ENCODE measurements at places on chromosomes 5 and 9.

GRCh38 chr5:639584-640213 is 27.6 kb downstream of the CEP72 start:
- DNase-seq = no peak

GRCh38 chr9:134559013-134559412 is 82.6 kb upstream of the COL5A1 start:
- DNase-seq = no peak

DNA sequence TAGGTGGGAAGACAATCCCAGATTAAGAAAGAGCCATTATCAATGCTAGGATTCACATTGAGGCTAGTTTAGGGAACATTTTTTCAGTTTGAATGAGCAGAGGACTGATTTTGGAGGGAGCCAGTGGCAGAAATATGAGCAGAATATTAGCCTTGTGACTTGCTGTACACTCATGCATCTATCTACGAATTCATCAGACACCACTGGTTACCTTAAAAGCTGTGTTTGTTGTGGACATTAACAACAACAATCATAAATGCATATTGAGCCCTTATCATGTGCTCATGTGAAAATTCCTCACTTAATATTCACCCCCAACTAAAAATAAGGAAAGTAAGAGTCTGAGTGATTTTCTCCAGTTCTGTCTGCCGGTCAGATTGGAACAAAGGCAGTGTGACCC is 9.9 kb upstream of the SH3TC2 start:
- no peak for DNase-seq

DNA sequence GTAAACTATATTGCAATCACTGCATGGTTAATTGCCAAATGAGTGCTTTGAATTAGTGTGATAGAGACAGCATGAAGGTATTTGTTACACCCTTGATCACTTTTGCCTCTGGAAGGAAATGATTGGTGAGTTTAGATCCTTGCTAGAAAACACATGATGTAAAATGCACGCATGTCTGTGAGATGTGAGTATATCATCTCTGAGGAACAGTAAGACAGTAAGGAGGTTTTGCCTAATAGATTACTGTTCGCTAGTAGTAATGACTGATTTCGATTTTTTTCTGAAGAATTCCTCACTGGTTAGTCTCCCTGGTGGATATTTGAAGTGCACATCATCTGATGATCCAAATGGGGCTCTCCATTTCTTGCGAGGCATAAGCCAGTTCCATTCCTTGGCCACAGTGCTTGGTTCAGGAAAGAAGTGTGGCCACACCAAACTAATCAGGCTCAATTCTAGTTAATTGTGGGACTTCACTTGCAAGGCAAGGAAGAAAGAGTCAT is 156.4 kb upstream of the ADRA1B start:
- no peak for DNase-seq

GRCh38 chr9:93771276-93771675 is 183.9 kb downstream of the BARX1 start:
- no peak for DNase-seq

DNA sequence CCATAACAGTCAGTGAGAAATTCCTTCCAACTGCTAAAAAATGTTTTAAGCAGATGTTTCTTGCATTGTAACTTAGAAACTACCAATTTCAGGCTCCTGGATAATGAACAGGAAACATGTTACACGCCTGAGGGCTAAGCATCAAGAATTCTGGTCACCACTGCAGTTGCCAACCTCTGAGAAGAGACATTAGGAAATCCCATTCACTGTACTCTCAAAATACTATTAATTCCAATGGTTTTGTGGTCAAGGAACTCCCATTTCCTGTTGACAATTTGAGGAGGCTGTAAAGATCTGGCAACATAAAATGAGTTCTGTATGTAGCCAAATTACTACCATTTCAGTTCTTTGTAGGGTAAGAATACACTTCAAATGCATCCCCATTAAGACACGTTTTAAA is 456.0 kb upstream of the MEF2C start:
- DNase-seq = no peak

DNA sequence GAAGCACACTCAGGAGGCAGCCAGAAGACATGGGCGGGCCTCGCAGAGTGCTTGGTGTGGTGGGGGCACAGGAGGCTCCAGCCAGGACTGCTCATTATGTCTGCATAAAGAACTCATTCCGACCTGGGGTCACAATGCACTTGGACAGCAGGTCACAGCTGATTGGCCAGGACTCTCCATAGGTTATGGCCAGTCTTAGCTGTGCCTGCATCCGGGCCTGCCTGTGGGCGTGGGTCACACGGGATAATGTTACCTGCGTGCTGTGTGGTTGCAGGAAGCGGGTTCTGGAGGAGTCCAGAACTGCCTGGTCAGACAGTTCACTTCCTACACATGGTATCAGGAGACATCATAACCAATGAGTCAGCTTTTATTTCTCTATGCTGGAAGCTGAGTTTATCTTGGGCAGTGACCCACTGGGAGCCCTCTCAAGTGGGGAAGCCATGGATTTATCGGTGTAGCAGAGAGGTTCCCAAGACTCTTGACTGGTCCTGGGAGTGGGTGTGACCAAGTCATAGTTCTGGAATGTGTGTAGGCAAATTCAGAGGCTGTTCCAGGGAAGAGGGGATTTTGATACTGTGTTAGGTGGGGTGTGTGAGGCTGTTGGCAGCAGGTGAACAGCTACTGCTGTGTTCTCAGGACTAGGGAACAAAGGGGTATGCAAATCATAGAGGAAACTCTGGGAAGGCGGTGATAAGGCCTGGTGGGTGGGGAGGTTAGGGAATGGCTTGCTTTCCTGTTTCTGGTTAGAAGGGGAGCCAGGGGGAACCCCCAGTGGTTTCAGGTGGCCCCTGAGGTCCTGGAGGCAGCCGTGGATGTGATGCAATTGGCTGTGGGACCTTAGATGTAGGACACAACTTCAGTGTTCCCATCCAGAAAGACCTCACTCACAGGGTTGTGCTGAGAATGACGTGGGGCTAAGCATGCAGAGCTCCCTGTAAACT is 51.3 kb downstream of the ARHGEF37 start:
- no peak for DNase-seq

GRCh38 chr9:38130724-38131123 is 61.7 kb upstream of the SHB start:
- DNase-seq = no peak

- no peak for DNase-seq
Observed at GRCh38 chr9:5518171-5518936, 8.0 kb downstream of the PDCD1LG2 start.

DNA sequence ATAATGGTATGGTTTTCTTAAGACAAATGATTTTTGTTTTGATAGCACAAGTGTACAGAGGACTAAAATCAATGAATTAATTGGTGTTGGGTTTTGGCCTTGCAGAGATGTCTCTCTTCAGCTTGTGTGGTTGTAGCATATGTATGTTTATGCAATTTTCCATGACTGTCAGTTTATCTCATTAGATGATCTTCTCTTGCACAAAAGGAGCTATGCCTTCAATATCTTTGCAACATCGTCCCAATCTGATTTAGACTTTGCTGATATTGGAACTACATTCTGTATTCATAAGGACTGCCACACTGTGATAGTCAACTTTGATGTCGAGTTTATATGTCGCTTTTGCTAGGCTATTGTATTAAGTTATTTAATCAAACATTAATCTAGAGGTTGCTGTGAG is 140.0 kb upstream of the TAF11L2 start:
- no peak for DNase-seq

DNA sequence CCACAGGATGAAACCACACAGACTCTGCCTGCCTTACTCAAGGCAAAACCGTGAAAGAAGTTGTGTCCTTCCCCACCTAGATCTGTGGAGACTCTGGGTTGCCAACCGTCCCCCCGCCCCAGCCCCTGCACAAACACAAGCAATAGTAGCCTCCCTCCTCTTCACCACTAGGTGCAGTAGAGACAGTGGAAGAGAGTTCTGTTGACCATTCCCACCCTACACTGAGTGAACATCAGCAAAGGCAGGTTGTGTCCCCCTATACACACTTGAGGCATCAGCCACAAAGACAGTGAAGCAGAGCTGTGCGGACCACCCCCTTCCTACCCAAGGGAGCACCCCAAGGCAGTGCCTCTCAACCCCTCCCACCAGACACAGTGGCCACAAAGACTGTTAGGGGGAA is 223.7 kb upstream of the NFIL3 start:
- no peak for DNase-seq

- no peak for DNase-seq
Observed at GRCh38 chr5:133680830-133681565, 68.7 kb upstream of the FSTL4 start.

DNA sequence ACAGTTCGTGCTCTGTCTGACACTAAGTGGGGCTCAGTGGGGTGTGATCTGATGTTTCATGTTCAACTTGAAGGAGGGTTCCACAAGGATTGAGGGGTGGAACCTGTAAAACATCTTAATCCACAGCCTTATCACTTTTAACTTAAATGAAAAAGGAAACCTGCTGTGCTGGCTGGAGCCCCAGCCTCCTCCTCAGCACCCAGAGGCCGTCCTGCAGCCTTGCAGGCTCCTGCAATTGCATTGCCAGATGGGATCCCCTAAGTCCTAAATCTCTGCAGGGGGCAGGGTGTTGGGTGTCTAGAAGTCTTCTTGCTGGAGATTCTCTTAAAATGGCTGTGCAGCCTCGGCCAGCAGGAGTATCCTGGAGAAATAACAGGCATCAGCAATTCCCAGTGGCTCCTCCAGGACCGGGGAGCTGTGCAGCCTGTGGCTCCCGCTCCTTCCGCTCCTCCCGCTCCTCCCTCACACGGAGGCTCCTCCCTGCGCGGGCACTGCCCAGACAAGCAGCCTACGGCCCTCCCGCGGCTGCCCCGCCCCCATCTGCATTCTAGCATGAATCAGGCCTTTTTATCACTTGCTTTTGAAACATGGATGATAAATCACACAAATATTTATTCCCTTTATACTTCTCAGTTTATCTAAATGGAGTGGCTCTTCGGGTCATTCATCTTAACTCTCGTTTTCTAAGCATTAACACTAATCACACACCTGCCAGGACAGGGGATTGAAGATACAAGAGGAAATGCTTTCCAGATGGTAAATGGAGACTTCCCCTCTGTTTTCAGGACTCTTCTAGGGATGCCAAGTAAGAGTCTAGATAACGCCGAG is 131.0 kb downstream of the ADAMTS16 start:
- no peak for DNase-seq

DNA sequence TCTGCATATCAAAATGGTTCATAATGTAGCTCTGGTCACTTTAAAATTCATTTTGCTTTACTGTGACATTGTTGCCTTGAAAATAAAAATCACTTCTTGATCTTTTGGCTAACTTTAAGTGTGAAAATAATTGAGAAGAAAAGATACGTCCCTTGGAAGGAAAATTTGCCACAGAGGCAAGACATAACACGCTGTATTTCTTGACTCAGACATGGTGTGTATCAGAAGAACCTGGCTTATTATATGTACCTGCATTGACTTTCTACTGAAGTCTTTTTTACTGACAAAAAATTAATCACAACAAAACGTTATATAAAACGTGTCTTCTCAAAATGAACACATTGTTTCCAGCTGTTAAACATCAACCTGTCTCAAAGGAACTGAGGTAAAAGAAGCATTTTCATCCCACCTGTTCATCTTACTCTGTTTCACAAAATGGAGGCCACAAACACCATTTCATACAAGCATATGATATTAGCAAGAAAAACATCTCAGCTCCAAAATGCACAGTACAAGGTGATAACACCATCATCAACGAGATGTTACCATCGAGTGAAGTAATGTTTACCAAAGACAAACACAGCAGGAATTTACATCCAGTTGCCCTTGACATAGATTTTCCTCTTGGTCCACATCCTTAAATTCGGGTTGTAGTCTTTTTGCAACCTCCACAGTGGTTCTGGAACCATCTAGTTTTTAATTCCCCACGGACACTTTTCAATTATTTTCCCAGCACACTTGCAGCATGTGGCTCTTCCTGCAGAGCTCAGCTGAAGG is 179.9 kb downstream of the GLIS3 start:
- DNase-seq = no peak

- no peak for DNase-seq
Observed at GRCh38 chr5:111308951-111309350, 84.8 kb downstream of the CAMK4 start.

DNA sequence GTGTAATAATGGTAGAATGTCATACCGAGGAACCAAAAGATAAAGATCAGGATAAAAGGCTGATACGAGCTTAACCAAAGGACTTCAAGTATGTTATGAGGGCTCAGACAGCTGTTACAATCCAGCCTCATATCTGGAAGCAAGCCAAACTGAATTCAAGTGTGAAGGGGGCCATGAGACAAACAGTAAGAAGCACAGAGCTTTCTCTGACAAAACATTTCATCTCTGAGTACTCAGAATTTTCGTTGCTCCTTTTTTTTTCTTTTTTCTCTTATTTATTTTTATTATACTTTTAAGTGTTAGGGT is 52.9 kb upstream of the CD180 start:
- no peak for DNase-seq

GRCh38 chr5:64487283-64487682 is 18.5 kb upstream of the RGS7BP start:
- no peak for DNase-seq

DNA sequence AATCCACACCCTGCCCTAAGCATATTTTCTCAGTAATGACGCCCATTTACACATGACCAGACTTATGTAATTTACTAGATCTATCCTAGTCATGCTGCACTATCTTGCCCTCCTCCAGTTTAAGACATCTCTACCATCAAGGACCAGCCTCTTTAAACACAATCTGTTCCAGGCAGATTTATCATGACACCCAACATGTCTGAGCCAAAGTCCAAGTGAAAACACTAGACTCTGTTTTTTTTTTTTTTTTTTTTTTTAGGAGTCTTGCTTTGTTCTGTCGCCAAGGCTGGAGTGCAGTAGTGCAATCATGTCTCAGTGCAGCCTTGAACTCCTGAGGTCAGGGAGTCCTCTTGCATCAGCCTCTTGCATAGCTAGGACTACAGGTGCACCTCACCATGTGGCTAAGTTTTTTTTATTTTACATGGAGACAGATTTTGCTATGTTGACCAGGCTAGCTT is 354.6 kb downstream of the ARRDC3 start:
- DNase-seq = no peak

DNA sequence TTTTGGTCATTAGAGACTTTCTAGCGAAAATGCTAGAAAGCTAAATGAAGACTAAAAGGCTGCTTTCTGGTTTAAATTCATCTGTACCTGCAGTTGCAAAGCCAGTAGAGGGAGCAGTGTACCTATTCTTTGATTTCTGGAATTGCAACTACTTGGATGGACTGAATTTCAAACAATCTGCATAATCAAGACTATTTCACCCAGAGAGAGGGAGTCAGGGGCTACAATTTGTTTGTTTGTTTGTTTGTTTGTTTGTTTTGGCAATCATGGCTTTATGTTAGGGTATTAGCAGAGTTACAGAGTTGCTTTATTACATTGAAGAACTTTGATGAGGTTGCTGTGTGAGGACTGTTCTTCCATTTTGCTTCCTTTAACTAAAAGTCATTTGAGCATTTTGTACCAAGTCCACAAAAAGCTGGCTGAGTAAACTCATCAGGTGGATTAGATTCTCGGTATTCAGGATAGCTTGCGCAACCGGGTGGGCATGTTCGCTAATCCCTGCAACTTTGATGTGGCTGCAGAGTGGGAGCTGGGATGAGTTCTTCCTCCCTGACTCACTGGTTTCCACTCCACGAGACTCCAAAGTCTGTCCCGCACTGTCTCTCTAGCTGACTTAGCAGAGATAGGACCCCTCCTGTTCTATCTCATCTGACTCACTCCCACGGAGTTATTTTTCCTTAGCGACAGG is 80.0 kb upstream of the TUT7 start:
- peak; percentile 7 for DNase-seq
